ENCODE measurements at places on chromosomes 2 and 18.

GRCh38 chr2:501130-501529, 176.1 kb downstream of the TMEM18 start:
- no peak for DNase-seq

DNA sequence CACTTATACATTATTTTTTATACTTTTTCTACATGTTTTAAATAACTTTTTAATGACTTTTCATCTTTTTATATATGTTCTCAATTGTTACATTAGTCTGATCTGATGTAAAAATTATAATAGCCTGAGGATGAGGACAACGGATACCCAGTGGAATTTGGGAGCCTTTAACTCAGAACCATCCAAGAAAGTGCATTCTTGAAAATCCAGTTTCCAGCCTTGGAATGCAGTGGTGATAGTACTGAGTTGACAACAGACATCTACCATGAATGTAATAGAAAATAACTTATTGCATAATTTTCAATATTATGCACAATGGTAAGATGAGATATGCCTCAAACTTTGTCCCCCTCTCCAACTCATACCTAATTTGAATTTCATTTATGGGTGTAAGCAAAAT, 120.7 kb upstream of the ZC3H15 start:
- DNase-seq = no peak

- DNase-seq = no peak
Observed at GRCh38 chr18:10475654-10476291, 21.3 kb downstream of the APCDD1 start.

- no peak for DNase-seq
Observed at GRCh38 chr2:118473241-118473640, 374.2 kb downstream of the EN1 start.

- DNase-seq = no peak
Observed at GRCh38 chr2:2992634-2993033, 385.0 kb downstream of the EIPR1 start.

DNA sequence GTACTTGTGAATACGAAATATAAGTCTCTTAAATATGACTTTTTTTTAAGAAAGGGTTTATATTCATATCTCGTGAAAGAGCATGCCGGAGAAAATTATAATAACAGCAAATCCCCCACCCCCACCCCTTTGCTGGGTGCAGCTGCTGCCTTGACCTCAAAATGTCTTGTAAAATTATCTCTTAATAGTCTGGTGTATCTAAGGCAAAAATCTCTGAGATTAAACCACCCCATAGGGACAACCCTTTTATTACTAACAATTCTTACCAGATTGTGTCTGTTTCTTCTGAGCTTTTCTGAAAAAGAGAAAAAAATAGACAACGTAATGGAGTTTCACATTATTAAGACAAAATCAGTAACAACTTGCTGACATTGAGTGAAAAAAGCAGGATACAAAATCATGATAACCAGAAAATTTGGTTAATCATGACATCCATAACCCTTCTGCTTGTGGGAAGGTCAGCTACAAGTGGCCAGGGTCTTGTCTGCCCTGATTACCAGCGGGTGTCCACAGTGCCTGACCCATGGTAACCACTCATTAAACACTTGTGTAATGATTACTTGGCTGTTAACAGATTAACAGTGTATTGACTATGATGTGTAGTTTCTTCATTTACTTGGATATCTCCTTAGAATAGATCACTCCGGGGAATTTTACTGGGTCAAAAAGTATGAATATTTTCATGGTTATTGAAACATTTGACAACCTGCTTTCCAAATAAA, 1.5 kb downstream of the STRADB start:
- no peak for DNase-seq

GRCh38 chr2:177550264-177551200, 158.0 kb downstream of the AGPS start:
- DNase-seq = no peak

DNA sequence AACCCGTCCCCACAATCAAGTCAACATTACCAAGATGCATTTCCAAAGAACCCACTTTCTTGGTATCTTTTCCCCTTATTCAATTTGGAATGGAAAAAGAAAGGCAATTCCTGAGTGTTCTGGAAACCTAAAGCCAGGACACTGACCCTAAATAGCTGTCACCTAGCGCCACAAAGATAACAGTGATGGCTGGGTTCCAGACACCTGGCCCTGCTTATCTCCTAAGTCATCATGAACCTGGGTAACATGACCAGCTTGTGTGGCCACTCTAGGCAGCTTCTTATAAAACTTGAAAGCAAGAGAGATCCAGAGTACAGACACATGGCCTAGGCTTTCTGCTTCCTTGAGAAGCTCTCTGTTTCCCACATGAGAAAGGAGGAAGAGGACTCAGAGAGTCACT, 95.4 kb downstream of the BOD1L2 start:
- no peak for DNase-seq

DNA sequence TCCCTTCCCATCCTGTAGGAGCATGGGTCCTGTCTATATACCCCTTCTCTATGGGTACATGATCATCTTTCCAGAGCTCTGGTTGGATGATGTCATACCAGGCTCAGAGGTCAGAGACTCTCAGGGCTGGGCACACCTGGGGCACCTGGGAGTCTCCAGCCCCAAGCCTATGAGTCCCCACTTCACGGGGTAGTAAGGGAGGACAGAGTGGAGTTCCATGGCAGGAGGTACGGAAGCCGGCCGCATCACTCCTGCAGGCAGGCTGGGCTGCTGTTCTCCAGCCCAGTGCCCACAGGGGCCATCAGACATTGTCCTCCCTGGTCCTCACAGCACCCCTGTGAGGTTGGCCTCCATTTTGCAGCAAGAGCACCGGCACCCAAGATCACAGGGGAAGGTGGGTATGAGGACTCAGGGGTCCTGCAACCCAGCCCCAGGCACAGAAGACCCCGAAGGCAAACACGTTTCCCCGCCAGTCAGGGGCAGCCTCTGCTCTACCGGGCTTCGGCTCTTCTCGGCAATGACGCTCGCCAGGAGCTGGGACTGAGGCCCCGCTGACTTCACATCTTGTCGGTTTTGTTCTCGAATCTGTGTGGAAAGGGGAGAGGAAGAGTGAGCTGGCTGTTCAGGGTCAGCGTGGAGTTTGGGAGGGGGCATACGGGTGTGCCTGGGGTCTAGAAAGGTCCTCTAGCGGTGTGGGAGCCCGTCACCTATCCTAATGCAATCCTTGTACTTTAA, 91.5 kb downstream of the ADD2 start:
- DNase-seq = no peak

GRCh38 chr18:12659904-12660605, 2.1 kb upstream of the SPIRE1 start:
- DNase-seq = peak; percentile 73

GRCh38 chr2:173021939-173022371, 53.7 kb upstream of the MAP3K20 start:
- no peak for DNase-seq

GRCh38 chr2:226661789-226662545, 137.7 kb downstream of the IRS1 start:
- no peak for DNase-seq

GRCh38 chr2:237734905-237735623, 63.5 kb upstream of the RBM44 start:
- no peak for DNase-seq

DNA sequence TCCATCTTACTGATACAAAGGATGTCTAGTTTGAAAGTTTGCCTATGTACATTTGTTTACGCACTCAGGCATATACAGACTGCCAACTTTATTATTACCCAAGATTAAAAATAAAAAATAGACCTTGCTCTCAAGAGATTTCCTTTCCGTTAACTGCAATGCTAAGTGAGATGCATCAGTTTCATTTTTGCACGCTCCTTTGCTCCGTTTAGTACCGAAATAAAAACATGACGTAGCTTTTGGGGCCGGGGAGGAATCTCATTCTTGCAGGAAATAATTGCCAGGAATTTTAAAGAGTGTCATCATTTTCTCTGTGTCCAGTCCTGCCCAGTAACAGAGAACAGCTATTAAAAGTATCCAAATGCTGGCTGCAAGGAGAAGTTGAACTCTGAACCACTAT, 169.5 kb downstream of the SLC8A1 start:
- no peak for DNase-seq

- no peak for DNase-seq
Observed at GRCh38 chr2:95333888-95334338, 36.8 kb downstream of the KCNIP3 start.

- DNase-seq = no peak
Observed at GRCh38 chr2:49924044-49924817, 769.9 kb upstream of the FSHR start.

- DNase-seq = no peak
Observed at GRCh38 chr2:239180526-239181073, 220.2 kb downstream of the HDAC4 start.

DNA sequence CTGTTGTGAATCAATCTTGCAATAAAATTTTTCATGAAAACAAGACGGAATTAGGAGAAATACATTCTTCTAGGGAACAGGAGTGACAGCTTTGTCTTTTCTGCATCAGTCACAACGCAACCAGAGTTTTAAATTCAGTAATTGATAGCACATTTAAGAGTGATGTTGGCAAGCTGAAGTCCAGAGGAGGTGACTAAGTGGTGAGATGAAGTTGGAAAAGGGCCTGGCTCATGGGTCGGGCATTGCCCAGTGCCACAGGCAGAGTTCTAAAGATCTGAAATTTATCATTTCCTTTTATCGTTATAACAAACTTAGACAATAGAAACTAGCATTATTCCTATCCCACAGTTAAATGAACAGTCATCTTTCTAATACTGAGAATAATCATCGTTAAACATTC, 764.6 kb upstream of the ZEB2 start:
- no peak for DNase-seq

DNA sequence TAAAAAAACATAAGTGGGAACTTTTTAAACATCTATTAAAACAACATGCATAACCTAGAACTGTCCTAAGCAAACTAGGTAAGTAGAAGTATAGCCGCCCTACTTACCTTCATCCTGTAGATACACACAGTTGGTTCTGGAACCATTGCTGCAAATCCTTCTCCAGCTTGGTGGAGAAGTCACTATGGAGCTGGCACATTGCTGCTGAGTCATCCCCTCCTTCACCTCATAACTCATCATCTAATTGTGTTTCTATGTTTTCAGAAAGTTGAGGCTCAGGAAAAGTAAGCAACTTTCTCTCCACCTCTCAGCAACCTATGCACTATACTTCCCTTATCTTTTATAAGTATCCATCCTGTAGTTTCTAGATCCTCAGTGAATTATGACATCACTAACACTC, 269.8 kb upstream of the MMADHC start:
- DNase-seq = no peak

- DNase-seq = peak; percentile 59
Observed at GRCh38 chr2:197606180-197606579, 69.2 kb downstream of the RFTN2 start.

DNA sequence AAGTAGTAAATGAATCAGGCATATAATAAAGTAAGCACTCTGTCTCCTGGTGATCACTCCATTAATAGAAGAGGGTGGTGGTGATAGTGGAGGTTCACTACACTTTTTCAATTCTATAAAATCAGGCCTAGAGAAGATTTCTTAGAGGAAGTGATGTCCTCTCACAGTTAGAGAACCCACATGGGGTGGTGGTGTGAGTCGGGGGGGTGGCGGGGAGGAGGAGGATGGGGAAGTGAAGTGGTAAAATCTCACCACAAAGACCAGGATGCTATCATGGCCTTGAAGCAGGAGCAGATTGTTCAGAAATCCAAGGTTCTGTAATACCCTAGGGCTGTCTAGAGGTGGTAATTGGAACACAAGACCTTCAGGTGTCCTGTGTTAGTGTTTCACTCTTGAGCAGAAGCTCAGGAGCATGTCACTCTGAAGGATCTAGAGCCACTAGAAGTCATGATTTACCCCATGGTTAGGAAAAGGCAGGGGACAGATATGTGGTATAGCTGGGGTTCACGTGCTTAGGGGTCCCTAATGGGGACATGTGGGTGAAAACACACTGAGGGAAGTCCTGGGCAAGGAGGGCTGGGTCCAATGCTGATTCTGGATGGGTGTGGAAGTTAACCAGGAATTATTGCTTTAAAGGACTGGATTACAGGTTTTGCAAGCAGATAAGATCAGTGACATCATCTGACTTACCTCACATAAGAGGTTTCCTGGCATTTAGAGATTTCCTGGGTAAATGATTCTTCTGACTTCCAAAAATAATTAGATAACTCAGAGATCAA, 31.0 kb downstream of the RNF125 start:
- DNase-seq = no peak

GRCh38 chr2:101806123-101806522, 108.6 kb downstream of the MAP4K4 start:
- no peak for DNase-seq

DNA sequence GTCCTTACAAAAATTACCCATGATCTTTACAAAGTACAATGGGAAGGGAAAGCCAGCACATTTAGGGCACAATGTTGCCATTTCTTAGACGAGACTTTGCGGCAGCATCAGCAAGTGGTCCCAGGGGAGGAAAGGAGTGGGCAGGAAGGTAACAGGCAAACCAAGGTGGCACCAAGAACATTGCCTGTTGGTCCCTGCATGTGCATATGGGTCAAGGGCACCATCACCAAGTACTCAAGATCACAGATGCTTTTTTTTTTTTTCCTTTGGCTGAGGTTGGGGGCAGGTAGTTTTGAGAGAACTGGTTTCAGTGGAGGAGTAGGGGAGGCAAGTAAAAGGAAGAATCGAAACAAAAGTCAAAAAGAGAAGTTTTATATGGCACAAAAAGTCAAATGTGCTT, 752 bp upstream of the CYTIP start:
- no peak for DNase-seq

- DNase-seq = no peak
Observed at GRCh38 chr2:49913025-49913424, 758.7 kb upstream of the FSHR start.

- peak; percentile 33 for DNase-seq
Observed at GRCh38 chr2:102520009-102520408, 47.0 kb downstream of the SLC9A4 start.

GRCh38 chr18:4074647-4075046, 380.5 kb downstream of the DLGAP1 start:
- no peak for DNase-seq

DNA sequence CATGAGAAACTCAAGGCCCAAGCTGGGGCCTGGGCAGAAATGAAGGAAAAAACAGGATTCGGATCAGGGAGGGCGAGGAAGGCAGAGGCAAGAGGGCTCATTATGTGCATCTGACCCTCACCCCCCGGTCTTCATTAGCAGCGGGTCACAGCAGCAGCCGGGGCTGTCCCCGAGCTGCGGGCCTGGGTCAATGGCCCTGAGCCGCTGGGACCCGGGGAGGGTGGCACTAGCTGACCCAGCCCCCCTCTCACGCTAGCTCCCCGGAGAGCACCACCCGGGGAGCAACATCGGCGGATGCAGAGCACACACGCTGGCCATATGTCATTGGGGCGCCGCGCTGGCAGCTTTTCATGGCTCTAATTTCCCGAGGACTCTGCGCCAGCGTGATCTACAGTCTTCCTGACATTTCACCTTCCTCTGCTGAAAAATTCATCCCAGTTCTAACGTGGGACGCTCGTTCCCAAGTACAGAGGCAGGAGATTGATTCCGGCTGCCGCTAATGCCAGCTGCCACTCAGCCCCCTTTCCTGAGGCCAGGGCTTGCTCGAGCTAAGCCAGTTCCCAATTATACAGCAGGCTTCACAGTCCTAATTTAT, 63.7 kb downstream of the EIPR1 start:
- no peak for DNase-seq

DNA sequence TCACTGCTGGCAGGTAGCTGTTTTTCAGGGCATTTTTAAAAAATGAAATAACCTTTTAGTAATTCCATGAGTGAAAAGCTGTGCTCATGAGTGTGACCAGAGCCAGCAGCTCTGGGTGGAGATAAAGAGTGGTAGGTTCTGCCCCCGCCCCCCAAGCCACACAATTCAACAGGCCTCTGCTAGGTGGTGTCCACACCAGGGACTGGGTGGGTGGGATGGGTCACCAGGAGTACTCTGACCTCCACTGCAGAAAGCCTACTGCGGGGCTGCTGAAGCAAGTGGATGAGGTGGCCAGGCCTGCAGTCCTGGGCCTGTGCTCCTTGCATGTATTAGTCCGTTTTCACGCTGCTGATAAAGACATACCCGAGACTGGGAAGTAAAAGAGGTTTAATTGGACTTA, 15.3 kb downstream of the PARD6G start:
- DNase-seq = no peak
